ENCODE measurements at places on chromosomes 7 and 10.

DNA sequence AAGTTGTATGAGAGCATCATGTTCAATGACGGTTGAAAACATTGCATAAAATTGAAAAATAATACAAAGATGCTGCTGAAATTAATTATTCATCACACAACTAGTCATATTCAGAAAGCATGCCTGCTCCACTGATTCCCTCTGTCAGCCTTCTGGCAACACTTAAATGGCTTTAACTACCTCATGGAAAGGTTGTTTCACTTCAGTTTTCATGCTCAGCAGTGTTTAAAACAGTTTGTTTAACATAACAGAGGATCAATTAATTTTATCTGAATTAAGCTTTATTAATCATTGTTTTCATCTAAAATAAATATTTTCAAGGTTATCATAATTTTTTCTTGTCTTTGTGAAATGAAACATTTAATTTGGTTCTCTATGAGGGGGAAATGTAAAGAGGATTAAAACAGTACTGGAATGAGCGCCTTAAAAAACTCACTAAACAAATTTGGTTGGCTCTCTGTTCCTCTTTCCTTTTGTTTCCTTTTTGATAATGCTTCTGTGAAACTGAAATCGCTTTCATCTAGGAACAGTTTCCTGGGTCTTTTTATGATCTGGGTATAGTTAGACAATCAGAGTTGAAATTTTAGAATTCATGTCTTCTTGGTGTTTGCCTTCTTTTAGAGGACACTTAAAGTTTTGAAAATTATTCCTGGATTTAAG lies 427.4 kb downstream of the SH2D4B start:
- no peak for DNase-seq

- no peak for DNase-seq
Observed at GRCh38 chr7:150357270-150357669, 11.4 kb upstream of the REPIN1 start.

DNA sequence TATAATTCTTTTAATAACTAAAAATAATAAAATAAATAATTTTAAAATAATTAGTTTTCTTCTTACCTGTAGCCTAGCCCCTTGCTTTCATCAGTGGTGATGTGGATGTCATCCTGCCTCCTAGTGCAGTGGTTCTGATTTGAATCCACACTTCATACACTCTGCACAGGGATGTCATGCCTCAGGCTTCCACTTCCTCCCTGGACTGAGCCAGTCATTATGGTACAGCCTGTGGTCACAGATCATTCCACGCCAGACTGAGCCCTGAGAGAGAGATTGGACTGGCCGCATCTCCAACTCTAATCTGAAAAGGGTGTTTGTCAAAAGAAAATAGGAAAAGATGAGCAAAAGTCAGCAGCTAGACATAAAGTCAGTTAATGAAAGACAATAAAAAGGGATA lies 436.2 kb upstream of the IGFBP3 start:
- DNase-seq = no peak

- DNase-seq = no peak
Observed at GRCh38 chr10:856416-857157, 74.9 kb downstream of the LARP4B start.

DNA sequence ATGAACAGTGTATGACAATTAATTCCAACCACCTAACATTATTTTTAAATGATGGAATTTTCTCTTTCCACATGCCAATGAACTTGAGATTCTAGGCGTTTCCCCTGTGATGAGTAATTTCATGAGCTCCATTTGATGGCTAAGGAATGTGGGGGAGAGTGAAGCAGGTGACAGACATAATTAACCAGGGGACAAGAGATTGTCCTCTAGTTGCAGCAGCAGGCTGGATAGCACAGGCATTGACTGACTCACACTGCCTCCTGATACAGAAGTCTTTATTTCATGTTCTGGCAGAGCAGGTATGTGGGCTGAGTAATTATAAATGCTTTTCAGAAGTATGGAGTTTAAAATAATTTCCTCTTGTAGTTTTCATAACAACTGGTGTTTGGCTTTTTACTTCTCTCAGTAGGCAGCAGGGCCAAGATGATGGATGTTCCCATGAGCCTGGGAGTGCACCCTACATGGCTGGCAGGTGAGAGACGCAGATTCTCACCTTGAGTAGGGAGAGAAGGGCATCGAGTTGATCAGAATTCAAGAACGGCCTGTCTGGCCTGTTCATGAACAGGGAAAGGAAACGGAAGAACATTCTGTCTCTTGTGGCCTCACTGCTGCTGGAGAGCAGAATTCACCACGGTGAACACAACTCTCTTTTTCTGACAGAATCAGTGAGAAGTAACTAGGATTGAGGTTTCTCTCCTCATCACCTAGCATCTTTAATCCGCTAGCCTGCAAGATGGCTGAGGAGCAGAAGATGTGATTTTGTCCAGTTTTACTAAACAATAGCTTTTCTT lies 118.8 kb downstream of the AOAH start:
- DNase-seq = no peak

- DNase-seq = no peak
Observed at GRCh38 chr10:100782461-100783244, 37.3 kb downstream of the PAX2 start.

DNA sequence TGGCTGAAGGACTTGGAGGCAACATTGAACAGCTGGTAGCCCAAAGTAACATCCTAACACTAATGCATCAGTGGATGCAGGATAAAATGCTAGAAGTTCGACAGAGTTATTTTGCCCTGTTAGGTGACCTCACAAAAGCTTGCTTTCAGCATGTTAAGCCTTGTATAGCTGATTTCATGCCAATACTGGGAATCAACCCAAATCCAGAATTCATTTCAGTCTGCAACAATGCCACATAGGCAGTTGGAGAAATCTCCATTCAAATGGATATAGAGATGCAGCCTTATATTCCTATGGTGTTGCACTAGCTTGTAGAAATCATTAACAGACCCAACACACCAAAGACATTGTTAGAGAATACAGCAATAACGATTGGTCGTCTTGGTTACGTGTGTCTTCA lies 62.9 kb downstream of the CCSER2 start:
- no peak for DNase-seq

DNA sequence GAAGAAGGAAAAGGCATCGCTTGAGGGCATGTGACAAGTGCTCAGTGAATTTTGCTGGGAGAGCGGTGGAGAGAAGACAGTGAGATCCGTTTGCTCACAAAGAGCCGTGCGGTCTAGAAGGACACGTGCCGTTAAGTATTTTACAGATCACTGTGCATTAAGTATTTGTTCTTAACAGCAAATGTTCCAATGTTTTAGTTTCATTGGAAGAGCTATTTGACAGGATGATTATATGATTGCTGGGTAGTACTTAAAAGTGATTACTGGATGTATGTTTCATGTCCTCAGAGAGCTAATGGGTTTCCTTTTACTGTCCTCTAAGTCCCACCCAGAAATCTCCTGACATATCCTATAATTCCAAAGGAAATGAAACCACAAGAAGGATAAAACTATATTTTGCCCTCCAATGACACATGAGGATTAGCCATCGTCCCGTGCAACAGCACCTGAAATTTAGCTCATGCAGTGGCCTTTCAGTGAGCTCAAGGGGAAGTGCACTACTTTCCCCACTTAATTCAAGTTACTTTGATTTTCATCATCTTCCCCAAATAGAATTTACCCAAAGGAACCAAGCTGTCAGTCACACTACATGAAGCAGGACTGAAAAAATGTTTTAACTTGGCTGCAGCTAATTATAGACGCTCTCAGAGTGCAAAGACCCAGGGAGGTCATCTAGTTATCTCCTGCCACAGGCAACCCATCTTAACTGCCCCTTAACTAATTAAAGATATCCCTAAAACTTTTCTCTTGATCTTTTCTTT lies 80.3 kb downstream of the KLF6 start:
- no peak for DNase-seq

DNA sequence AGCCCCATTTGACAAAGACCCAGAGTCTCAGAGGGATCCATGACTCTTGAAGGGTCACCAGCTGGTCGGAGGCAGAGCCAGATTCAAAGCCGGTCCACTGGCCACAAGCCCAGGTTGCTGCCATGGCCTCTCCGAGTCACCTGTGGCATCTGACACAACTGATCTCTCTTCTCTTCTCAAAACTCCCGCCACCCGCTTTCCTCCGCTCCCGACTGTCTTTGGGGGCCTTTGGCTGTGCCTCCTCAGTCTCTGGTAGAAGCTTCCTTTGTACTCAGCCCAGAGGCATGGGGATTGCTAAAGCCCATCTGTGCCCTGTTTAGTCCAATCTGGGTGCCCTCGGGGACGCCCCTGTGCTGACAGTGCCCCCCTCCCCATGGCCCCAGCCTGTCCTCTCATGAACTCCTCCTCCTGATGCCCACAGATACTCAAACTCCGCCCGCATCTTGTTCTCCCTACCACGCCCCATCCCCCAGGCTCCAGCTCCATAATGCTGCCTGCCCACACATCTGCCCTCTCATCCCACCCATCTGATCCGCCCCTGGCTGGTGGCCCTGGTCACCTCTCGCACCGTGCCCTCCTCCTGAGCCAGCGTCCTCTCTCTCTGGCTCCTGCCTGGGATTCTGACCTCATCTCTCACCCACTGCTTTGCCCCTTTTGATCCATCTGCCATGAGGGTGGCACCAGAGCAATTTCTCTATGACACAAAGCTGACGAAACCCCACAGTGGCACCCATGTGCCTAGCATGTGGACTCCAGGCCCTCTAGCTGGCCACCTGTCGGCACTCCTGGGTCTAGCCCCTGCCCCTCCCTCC lies 150.6 kb downstream of the SLIT1 start:
- DNase-seq = no peak

GRCh38 chr10:100962351-100963080 lies 6.8 kb upstream of the SEMA4G start:
- no peak for DNase-seq

DNA sequence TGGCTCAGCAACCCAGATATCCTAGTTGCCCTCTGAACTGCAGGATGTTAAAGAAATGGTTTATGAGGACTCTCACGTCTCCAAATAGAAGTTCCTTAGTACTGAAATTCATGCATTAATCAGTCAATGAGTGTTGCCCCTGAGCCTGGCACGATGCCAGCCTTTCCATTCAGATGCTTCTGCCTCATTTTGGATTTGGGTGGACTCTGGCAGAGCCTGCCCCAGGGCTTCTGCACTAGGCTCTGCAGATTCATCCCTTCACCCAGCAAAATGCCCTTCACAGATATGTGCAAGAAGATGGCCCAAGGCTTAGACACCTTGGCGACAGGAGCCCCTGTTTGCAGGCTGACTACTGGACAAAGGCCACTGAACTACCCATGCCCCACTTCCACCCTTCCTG lies 747.8 kb downstream of the GRID1 start:
- DNase-seq = no peak

- DNase-seq = no peak
Observed at GRCh38 chr7:22663721-22664120, 63.3 kb upstream of the IL6 start.

GRCh38 chr10:23198610-23198939 lies 6.5 kb downstream of the PTF1A start:
- DNase-seq = no peak

DNA sequence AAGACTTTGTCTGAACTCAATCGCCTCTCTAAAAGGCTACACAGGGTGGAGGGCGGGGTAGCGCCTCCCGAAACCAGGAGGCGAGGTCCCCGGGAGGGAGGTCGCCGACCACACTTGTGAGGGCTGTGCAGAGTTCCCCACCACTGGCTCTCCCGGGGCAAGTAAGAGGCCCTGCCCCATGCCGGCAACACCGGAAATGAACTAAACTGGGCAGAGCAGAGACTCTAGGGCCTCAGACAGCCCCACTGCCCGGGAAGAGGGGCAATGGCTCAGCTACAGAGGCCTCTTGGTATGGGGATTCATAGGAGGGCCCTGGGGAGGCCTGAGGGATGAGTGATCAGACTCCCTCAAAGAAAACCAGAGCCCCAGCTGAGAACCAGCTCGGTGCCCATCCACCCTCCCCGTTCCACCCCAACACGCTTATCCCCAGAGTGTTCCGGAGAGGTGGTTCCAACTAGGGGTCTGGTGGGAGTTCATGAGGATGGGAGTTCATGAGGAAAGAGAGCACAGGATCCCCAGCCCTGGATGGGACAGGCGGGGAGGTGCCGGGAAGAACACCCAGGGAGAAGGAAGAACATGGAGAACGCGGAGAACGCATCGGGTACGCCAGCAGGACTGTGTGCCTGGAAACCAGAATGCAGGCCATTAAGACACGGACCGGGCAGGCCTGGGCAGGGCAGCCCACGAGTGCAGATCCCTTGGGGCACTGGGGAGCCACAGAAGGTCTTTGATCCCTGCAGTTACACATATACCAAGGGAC lies 89.4 kb upstream of the MYL10 start:
- DNase-seq = no peak

DNA sequence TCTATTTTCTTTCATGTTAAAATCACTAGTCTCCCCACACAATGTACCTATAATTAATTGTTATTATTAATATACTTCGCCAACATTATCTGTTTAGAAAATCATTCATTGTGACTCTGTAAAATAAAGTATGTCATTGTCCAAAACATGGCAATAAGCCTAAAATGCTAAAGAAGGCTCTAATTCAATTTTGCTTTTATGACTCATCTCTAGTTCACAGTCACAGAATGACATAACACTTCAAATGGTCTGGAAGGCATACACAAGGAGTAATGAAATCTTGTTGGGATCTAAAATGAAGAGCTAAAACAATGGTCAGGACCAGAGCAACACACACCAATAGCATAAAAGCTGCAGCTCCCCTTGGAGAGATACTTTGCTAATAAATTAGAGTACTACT lies 505.8 kb downstream of the GPAM start:
- peak; percentile 16 for DNase-seq

GRCh38 chr7:25831062-25831691 lies 320.8 kb upstream of the NFE2L3 start:
- no peak for DNase-seq

GRCh38 chr10:73293461-73293860 lies 41.0 kb upstream of the MRPS16 start:
- no peak for DNase-seq

DNA sequence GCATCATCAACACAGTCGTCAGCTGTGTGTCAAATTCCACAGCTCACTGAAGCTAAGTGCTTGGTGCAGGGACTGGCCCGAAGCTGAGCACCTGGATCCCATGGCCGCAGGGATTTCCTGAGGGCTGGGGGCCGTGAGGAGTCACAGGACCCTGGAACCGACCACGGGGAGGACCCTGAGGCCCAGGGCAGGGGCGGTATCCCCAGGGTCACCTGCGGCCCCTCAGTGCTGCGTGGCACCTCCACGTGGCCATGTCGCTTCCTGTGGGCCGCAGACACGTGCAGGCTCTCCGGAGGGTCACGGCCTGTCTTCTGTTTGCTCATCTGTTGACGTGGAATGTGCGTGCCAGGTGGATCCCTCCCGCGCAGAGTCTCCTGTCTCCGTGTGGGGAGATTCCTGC lies 53.4 kb downstream of the NKX6-2 start:
- no peak for DNase-seq

- DNase-seq = no peak
Observed at GRCh38 chr7:24255139-24255538, 28.9 kb upstream of the NPY start.

GRCh38 chr7:12927635-12928434 lies 240.4 kb downstream of the ARL4A start:
- no peak for DNase-seq

- no peak for DNase-seq
Observed at GRCh38 chr10:127928021-127928806, 21.3 kb downstream of the PTPRE start.

- DNase-seq = peak; percentile 25
Observed at GRCh38 chr7:41979834-41980307, 257.1 kb downstream of the GLI3 start.

GRCh38 chr7:151426441-151426903 lies 13.5 kb downstream of the CRYGN start:
- DNase-seq = no peak

All from RKO (cell line).